Stimulated activated CD4-positive, alpha-beta T cell treated with anti-CD3 and anti-CD28 coated beads, Interleukin-15, amount 100 ng/mL, for 1 hour (primary cell): ENCODE measurements at places on chromosomes 2 and 18.

- DNase-seq, result peak; percentile 9
Measured at GRCh38 chr2:70789304-70790135, 923 bp downstream of the FIGLA start.

DNA sequence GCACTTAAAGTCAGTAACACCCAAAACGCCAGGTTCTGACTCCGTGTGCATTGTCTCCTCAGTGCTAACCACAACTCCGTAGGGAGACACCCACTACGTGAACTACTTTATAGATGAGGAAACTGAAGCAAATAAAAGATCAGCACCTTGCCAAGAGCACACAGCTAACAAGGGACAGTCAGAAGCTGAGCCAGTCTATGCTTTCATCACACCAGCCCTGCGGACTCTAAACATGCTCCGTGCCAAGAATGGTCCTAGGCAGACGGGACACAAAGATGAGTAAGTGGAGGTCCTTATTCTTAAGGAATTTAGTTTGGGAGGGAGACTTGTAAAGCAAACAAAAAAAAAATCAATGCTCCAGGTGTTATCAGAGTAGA lies 9.6 kb downstream of the MBOAT2 start:
- no peak for DNase-seq

GRCh38 chr2:198788676-198789075 lies 669.1 kb downstream of the SATB2 start:
- no peak for DNase-seq

- no peak for DNase-seq
Measured at GRCh38 chr2:165902934-165903333, 50.6 kb downstream of the TTC21B start.

GRCh38 chr2:170651624-170652325 lies 63.4 kb upstream of the SP5 start:
- DNase-seq, result peak; percentile 5

DNA sequence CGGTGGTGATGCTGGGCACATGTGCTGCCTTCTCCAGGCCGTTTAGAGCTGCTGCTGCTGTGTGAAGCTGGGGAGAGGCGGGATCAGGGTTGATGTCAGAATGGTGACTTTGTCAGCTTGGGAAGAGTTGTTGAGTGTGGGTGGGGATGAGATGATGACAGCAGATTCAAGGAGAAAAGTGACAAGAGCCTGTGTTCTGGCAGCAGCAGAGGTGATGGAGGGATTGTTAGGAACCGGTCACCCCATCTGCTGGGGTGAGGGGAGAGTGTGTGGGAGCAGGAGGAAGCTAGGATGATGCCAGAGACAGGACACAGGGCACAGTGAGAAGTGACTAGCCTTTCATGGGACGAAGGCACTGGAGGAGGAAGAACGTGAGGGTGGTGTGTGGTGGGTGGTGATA lies 345.5 kb downstream of the RNF144A start:
- no peak for DNase-seq

GRCh38 chr2:102369866-102370265 lies 14.3 kb downstream of the IL18R1 start:
- no peak for DNase-seq

GRCh38 chr2:128064353-128064752 lies 26.6 kb upstream of the UGGT1 start:
- no peak for DNase-seq

GRCh38 chr18:57659460-57660102 lies 37.9 kb upstream of the NARS1 start:
- no peak for DNase-seq

GRCh38 chr2:33077311-33077710 lies 130.6 kb downstream of the LTBP1 start:
- no peak for DNase-seq

DNA sequence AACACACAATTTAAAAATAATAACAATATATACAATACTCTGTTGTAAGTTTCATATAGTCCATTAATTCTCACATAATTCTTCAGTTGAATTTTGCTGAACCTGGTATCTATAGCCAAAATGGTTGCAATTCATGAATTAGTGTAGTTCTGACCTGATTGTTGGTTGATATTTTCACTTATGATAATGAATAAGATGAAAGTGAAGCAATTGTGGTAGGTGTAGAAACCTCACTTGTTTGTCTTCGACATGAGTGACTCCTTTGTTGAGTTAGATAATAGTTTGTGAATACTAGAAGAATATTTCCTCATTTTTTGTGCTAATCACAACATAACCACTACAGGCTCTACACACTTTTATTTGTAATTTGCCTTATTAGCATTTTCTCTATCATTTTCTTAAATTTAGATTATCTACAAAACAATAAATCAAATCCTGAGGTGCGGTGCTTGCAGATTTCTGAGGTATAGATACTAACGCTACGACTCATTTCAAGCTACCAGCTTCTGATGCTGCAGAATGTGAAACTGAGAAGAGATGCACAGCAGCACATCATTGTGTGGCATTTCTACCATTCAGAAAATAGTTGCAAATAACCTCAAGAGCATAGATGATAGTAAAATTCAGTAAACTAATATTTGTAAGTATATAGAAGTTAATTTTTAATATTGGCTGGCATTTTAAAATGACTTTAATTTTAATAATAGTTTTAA lies 117.9 kb downstream of the KCNH7 start:
- no peak for DNase-seq

- peak; percentile 45 for DNase-seq
Measured at GRCh38 chr2:21042958-21043743, 722 bp downstream of the APOB start.

GRCh38 chr2:61016392-61017002 lies 1.0 kb upstream of the PEX13 start:
- no peak for DNase-seq
